ENCODE measurements at places on chromosomes 1 and 21. TPM values are rescaled to one million over a fixed set of nuclear protein-coding genes. Genes with fewer than 3 reads are reported as not detected.

OR2L2 gene
- total RNA-seq: 0.35 TPM

S100A12 gene
- not detected for total RNA-seq

TDRD5 gene
- total RNA-seq: not detected

OLIG1 gene
- not detected for total RNA-seq

LCE1B gene
- not detected for total RNA-seq

FTCD gene
- not detected for total RNA-seq

DNA sequence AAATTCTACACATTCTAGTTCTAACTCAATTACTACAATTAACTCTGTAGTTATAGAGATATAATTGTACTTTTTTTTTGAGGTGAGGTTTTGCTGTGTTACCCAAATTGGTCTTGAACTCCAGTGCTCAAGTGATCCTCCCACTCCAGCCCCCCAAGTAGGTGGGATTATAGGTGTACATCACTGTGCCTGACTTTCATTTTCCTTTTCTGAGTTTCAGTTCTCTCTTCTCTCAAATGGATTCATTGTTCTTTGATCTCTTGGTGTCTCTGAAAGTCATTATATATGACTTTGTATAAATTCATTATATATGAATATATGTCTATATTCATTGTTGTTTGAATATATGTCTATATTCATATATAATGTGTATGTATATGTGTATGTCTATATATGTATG, 74.0 kb upstream of the GALNT2 start:
- H3K27ac ChIP-seq: no peak overlapping the region
- no peaks in the 10 kb centered on the region for H3K4me1 ChIP-seq
- H3K27me3 ChIP-seq: no peaks in the 10 kb centered on the region
- DNase-seq: peak; percentile 3
- H3K4me3 ChIP-seq: no peak overlapping the region

- DNase-seq: no peak
- H3K27me3 ChIP-seq: no peaks in the 10 kb centered on the region
- no peaks in the 10 kb centered on the region for H3K4me1 ChIP-seq
- no peak overlapping the region for H3K27ac ChIP-seq
- H3K36me3 ChIP-seq: no peaks in the 10 kb centered on the region
- H3K4me3 ChIP-seq: no peak overlapping the region
Measured at GRCh38 chr21:36602735-36603134, 96.2 kb upstream of the SIM2 start.

DNA sequence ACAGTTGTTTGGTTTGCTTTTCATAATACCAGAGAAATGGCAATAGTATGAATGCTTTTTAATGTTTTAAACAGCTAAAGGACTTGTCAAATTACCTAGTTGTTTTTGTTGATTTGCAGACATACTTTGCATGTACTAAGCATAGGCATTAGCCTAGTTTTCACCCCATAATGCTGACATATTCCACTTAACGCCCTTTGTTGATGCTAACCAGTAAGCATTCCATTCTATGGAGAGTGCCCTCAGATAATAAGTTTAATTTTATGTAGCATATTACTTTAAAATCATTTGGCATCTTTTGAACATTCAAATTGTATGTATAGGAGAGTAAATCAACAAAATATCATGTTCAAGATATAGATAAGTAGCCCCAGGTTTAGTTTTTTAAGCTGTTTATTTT, 32.5 kb downstream of the RGS21 start:
- H3K27ac ChIP-seq: no peak overlapping the region
- no peak for DNase-seq
- no peaks in the 10 kb centered on the region for H3K4me1 ChIP-seq
- H3K4me3 ChIP-seq: no peak overlapping the region

GRCh38 chr1:31505911-31506497, 70.3 kb upstream of the TINAGL1 start:
- H3K27me3 ChIP-seq: no peaks in the 10 kb centered on the region
- no peaks in the 10 kb centered on the region for H3K36me3 ChIP-seq
- no peak overlapping the region for H3K4me3 ChIP-seq
- no peak overlapping the region for H3K27ac ChIP-seq
- DNase-seq: no peak
- no peaks in the 10 kb centered on the region for H3K4me1 ChIP-seq

- H3K36me3 ChIP-seq: no peaks in the 10 kb centered on the region
- H3K4me1 ChIP-seq: no peaks in the 10 kb centered on the region
- DNase-seq: no peak
- H3K27ac ChIP-seq: no peak overlapping the region
Measured at GRCh38 chr1:222370913-222371675, 176.8 kb downstream of the HHIPL2 start.

GRCh38 chr21:15066123-15066575, 1.3 kb upstream of the NRIP1 start:
- no peaks in the 10 kb centered on the region for H3K36me3 ChIP-seq
- no peak for DNase-seq
- H3K4me3 ChIP-seq: peak overlapping the region; percentile 93
- H3K4me1 ChIP-seq: peaks cover 27% of the 10 kb centered on the region

DNA sequence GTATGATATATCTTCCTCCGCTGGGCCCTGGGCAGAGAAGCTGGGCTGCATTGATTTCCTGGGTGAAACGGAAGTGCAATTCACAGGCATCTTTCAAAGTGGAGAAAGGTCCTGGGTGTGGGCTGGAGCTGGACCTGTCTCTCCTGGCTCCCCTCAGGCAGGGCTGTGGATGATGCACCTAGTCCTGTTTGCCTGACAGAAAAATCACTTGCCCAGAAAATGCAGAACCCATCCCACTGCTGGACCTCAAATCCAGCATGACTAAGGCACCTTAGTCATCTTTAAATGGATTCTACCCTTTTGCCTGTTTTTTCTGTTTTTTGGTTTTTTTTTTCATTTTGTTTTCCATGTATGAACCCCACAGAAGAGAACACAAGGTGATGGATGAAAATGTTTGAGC, 49.7 kb downstream of the MYSM1 start:
- no peaks in the 10 kb centered on the region for H3K4me1 ChIP-seq
- no peaks in the 10 kb centered on the region for H3K27me3 ChIP-seq
- no peak for DNase-seq
- H3K27ac ChIP-seq: no peak overlapping the region
- H3K4me3 ChIP-seq: no peak overlapping the region
- peaks cover 8% of the 10 kb centered on the region for H3K36me3 ChIP-seq

GRCh38 chr1:205596876-205597275, 34.9 kb downstream of the ELK4 start:
- H3K27ac ChIP-seq: no peak overlapping the region
- H3K4me3 ChIP-seq: no peak overlapping the region
- DNase-seq: no peak
- no peaks in the 10 kb centered on the region for H3K27me3 ChIP-seq
- H3K36me3 ChIP-seq: peaks cover 30% of the 10 kb centered on the region

Data from CD4-positive, CD25-positive, alpha-beta regulatory T cell (primary cell).